ENCODE measurements at places on chromosomes 16 and 17.
A peak's percentile ranks its signal among the peaks of the same experiment; 100 is the strongest.

DNA sequence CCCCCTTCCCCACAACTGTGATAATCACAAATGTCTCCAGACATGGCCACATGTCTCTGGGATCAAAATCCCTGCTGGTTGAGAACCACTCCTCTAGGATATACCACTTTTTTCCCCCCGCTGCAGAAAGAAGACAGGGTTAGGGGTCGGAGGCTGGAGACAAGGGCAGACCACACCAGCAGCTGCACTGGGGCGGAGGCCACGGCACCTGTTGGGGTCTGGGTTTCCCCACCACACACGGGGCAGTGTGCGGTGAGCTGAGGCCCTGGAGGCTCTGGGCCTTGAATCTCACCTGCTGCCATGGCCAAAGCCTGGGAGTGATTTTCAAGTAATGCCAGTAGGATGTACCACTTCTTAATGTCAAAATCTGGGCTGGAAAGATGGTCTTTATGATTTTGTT is 320.5 kb downstream of the SNX29 start:
- no peak for DNase-seq

DNA sequence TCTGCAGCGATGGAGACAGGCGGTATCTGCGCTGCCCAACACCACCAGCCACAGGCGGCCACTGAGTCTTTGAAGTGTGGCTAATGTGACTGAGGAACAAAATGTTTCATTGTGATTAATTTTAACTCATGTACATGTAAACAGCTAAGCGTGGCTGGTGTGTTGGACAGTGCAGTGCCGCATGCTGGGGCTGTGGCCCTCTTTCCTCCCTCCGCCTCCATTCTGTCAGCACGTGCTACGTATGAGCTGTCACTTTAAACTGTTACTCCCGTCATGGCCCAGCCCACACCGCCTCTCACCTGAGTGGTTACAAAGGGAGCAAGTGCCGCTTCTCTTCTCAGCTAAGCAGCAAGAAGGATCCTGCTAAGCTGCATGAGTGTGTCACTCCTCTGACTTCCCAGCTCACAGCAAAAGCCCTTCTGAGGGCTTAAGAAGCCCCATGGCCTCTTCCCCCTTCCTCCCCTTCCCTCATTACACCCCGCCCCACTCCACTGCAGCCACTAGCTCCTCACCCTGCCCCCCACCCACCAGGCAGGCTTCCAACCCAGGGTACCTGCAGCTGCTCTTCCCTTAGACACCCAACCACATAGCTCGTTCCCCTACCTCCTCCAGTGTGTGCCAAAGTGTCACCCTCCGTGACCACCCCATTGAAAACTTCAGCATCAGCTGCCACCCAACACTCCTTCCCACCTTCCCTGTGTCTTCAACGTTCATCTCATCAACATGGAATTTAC is 15.0 kb downstream of the HASPIN start:
- DNase-seq, result peak; percentile 85

DNA sequence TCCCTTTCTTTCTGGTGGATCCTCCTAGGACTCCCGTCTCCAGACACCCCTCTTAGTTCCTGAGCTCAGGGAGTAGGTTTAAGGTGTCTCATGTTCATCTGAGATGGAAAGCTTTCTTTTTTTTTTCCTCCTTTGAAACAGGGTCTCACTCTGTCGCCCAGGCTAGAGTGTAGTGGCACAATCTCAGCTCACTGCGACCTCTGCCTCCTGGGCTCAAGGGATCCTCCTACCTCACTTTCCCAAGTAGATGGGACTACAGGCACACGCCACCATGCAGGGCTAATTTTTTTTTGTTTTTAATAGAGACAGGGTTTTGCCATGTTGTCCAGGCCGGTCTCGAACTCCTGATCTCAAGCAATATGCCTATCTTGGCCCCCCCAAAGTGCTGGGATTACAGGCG is 3.6 kb upstream of the GSE1 start:
- no peak for DNase-seq

DNA sequence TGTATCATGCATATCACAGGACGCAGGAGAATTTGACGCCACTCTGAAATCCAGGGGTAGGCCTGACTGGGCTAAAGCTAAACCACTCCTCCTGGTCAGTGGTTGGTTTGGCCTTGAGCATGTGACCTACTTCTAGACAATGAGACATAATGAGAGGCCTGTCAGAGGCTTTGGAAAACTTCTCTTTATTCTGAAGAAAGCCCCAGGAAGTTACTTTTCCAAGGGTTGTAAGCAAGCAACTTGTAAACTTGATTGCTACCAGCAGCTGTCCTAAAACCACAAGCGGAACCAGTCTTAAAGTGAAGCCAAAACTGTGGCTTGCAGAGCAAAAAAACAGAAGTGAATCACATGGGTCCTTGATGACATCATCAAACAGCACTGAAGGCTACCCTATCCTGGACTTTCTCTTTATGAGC is 138.2 kb upstream of the COX10 start:
- DNase-seq, result no peak

- no peak for DNase-seq
Observed at GRCh38 chr16:55592306-55592705, 25.8 kb downstream of the CAPNS2 start.

DNA sequence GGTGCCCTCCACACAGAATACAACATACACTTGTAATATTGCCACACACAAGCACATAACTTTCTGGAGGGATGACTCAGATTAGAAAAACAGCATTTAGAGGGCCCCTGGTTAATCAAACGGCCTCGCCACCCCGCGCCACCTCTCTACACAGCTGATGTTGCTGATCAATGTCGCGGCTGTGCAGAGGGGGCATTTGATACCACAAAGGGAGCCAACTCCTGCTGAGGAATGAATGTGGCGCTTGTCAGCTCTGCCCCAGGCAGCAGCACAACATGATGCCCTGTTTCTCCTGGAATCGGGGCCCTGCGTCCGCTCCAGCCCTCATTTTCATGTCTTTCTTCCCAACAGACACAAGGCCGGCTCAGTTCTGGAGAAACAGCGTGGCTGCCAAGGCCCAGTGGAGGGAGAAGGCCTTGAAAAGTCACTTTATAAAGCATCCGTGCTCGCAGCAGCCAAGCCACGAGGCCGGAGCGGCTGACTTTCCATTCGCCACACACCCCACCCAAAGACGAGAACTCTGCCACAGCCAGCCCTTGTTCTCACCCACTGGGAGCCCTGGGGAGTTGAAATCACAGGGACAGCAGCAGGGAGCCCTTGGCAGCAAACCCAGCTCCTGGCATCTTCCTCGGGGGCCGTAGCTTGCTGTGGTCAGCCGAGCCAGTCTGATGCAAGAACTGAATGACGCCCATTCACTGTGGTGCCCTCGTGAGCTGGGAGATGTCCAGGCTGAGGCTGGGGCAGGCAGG is 65.6 kb downstream of the XYLT1 start:
- DNase-seq, result no peak

DNA sequence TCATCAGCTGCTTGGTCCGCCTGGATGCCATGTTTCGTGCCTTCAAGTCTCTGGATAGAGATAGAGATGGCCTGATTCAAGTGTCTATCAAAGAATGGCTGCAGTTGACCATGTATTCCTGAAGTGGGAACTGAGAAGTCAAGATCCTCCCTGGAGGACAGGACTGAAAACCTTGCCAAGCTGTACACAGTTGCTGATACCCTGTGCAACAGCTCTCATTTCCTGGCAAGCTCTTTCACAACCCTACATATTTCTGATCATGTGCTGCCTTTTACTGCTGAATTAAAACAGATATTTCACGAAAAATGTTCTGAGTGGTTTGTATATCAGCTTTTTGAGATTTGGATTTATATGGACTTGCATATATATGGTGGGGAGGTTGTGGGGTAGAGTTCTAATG is 898 bp downstream of the CAPNS2 start:
- no peak for DNase-seq

- no peak for DNase-seq
Observed at GRCh38 chr16:74844041-74844980, 69.7 kb upstream of the FA2H start.

- DNase-seq, result no peak
Observed at GRCh38 chr17:36095992-36096391, 6.0 kb upstream of the CCL3 start.

DNA sequence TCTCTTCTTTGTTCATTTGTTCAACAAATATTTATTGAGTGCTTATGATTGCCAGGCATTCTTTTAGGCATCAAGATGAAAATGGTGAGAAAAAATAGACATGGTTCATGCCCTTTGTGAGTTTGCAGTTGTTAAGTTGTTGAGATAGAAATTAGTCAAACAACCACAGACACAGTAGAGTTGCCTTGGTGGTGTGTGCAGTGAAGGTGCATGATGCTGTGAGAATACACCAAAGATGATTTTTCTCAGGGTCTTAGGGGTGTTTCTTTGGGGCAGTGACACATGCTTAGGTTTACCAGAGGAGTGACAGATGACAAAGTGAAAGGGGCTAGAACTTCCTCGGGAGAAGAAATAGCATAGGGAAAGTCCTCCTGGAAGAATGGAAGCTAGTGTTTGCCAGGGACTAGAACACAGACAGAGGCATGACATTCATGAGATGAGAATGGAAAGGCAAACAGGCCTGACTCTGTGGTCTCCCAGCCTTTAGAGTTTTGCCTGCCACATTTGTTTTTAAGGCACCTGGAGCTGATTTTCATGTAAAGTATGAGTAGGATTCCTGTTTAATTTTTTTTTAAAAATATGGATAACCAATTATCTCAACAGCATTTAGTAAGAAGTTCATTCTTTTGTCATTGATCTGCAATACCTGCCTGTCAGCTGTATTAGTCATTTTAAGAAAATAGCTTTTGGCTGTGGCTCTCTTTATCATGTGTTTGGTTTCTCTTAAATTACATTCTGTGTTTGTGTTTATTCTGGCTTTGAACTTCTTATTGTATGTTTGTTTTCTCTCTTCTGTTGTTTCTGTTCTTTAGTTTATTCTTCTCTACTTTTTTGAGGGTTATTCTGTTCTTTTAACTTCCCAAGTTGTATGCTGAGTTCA is 36.6 kb downstream of the CYLD start:
- DNase-seq, result no peak

GRCh38 chr16:6946802-6947201 is 385.8 kb upstream of the RBFOX1 start:
- no peak for DNase-seq

GRCh38 chr17:49647256-49647585 is 30.7 kb downstream of the SPOP start:
- DNase-seq, result no peak

DNA sequence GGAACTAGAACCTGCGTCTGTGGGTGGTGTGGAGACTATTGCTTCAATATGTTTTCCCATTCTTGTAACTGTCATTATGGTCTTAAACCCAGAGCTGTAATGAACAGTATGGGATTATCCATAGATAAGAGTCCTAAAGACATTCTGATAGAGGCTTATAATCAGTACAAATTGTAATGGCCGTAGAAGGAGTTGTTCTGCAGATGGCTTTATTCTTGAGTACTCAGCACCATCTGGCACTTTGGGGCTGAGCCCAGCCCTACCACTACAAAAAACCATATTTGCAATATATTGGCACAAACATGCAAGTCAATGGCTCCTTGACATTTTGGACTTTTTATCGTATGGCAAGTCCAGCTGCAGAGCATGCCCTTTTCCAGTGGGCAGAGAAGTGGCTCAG is 150.0 kb downstream of the HS3ST4 start:
- DNase-seq, result no peak

DNA sequence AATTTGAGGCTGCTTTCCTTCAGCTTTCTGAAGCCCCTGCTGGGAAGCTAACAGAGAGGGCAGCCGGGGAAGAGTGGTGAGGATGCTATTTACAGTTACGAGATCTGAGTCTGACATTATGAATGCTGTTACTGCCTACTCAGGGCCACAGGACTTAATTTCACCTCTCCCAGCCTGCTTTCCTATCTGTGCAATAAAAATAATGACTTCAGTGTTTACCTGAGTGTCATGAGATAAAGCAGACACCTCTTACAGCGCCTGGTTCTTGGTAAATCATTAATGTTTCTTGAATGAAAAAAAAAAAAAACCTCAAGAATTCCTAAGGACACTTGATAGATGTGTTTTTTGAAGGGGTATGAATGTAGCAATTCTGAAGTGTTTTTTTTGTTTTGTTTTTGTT is 24.2 kb upstream of the CPHXL start:
- DNase-seq, result no peak

GRCh38 chr17:41678907-41679739 is 9.6 kb upstream of the EIF1 start:
- peak; percentile 74 for DNase-seq

GRCh38 chr16:20906341-20907255 is 6.0 kb downstream of the LYRM1 start:
- no peak for DNase-seq

- no peak for DNase-seq
Observed at GRCh38 chr17:73205459-73205961, 12.7 kb downstream of the COG1 start.

GRCh38 chr17:54948380-54948779 is 20.1 kb downstream of the COX11 start:
- DNase-seq, result no peak

DNA sequence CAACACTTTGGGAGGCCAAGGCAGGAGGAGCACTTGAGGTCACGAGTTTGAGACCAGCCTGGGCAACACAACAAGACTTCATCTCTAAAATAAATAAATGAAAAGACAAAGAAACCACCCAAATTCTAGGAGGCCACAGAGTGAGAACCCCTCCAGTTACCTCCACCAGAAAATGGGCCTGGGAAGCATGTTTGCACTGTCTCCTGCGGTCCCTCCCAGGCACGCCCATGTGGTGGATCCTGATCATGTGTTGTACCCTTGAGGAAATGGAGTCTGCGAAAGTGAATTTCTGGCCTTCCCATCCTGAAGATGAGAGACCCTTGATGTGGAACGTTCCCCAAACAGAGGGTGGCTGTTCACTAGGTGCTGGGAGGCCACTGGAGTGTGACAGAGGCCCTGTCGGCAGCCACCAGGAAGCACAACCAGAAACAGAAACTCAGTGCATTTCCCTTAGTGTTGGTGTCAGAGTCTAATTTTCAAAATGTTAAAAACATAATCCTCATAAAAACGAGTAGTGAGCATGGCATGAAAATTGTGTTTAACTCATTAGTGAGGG is 19.2 kb upstream of the USP22 start:
- no peak for DNase-seq

- DNase-seq, result no peak
Observed at GRCh38 chr16:22070361-22071330, 21.7 kb upstream of the VWA3A start.

DNA sequence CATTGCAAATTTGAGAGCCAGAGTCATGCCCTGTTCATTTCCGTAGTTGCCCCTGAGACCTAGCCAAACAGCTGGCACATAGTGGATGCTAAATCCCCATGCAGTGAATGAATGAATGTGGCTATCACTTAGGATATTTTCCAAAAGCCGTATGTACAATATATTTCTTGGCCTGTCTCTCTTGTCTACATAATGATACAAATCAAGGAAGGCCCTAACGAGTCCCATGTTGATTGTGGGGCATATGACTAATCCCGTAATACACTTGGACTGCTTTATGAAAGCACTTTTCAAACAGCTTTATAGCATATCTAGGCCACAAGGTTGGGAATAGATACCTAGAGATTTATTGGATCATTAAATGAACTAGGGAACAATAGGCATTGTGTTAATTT is 478.0 kb downstream of the SLC39A11 start:
- DNase-seq, result no peak

- peak; percentile 50 for DNase-seq
Observed at GRCh38 chr17:58085039-58085715, 2.0 kb downstream of the DYNLL2 start.

GRCh38 chr17:50149417-50150353 is 792 bp downstream of the PPP1R9B start:
- DNase-seq, result peak; percentile 89

- DNase-seq, result peak; percentile 33
Observed at GRCh38 chr17:73941919-73942530, 261.5 kb upstream of the RPL38 start.

- peak; percentile 86 for DNase-seq
Observed at GRCh38 chr17:38509772-38510420, 81.6 kb downstream of the ARHGAP23 start.

Measured in endodermal cell (in vitro differentiated cells).